ENCODE measurements at places on chromosomes 16 and 17. TPM values are rescaled to one million over a fixed set of nuclear protein-coding genes. Genes with fewer than 3 reads are reported as not detected.

Gene PTX4
- total RNA-seq: not detected

Gene UTS2R
- total RNA-seq: not detected

Gene SHISA9
- total RNA-seq: not detected

GRCh38 chr16:50591800-50592771 is 43.9 kb downstream of the NKD1 start:
- no peak overlapping the region for H3K27ac ChIP-seq
- peaks cover 22% of the 10 kb centered on the region for H3K4me1 ChIP-seq
- H3K27me3 ChIP-seq: no peaks in the 10 kb centered on the region
- DNase-seq: no peak

- no peak overlapping the region for H3K4me3 ChIP-seq
- peaks cover 50% of the 10 kb centered on the region for H3K36me3 ChIP-seq
- DNase-seq: peak; percentile 38
- no peak overlapping the region for H3K27ac ChIP-seq
- H3K27me3 ChIP-seq: no peaks in the 10 kb centered on the region
- no peaks in the 10 kb centered on the region for H3K4me1 ChIP-seq
These were observed 7.9 kb downstream of the ENGASE start for GRCh38 chr17:79082311-79083190.

DNA sequence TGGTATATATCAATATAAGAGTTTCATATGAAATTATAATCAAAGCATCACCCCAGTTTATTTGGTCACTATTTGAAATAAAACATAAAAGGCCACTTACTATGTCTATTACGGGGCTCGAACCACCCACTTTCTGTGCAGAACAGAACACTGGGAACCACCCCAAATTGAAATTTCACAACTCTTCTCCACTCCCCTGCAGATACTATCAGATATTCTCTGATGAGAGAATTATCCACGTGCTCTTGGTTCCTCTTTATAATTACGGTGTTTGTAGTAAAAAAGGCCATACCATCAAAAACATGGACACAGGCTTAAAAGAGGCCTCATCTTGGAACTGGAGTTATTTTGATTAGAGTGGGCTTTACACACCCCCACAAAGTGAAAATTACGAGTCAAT is 82.8 kb downstream of the WDR59 start:
- H3K4me3 ChIP-seq: no peak overlapping the region
- H3K27ac ChIP-seq: no peak overlapping the region
- H3K27me3 ChIP-seq: no peaks in the 10 kb centered on the region
- H3K36me3 ChIP-seq: peaks cover 36% of the 10 kb centered on the region
- no peaks in the 10 kb centered on the region for H3K4me1 ChIP-seq
- DNase-seq: no peak

GRCh38 chr16:23420011-23420410 is 33.0 kb downstream of the COG7 start:
- H3K27ac ChIP-seq: no peak overlapping the region
- H3K27me3 ChIP-seq: no peaks in the 10 kb centered on the region
- no peak overlapping the region for H3K4me3 ChIP-seq
- DNase-seq: no peak
- peaks cover 30% of the 10 kb centered on the region for H3K36me3 ChIP-seq

All from natural killer cell (primary cell).